ENCODE measurements at places on chromosomes 5 and 9. TPM values are rescaled to one million over a fixed set of nuclear protein-coding genes. Genes with fewer than 3 reads are reported as not detected.
A peak's percentile ranks its signal among the peaks of the same experiment; 100 is the strongest.

Gene LHFPL2
- 0.40 TPM for total RNA-seq

Gene SLC36A1
- total RNA-seq: 5.0 TPM

DNA sequence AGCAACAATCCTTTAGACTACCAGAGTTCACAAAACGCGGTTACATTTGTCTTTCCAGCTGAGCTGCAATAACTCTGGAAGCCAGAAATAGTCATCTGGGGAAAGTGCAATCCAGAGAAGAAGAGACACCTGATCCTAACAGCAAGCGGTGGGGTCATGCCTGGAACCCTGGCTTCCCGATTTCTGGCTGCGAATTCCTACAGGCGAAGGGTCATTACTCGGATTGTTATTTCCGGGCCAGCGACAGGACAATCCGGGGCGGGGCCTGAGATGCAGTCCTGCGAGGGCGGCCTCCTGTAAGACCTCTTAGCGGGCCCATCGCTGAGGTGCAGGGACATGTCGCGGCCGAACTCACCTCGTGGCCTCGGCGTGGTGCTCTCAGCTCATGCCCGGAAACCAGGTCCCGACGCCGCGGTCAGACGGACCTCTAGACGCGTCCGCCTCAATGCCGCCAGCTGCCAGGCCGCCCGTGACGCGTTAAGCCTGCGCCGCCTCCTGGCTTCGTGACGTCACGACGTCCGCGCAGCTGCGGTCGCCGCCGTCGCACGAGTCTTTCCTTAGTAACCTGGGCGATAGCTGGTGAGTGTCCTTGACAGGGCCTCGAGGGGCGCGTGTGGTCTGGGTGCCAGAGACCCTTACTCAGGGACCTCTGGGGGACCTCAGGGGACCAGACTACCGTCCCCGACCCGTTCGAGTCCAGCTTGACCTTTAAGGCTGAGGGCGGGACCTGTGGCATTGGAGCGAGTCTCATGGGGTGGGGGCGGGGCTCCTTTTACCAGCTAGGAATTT, at the start of the genes MRRF and RBM18:
Gene MRRF, plus strand, starts transcription at position 523 of the 789 bp plus-strand sequence. CDS start 6,010 bp downstream, outside the sequence.
Gene RBM18, minus strand, starts transcription at position 481 of the 789 bp plus-strand sequence. CDS start 3,348 bp downstream, outside the sequence.
- H3K4me3 ChIP-seq: peak within 1 kb of the TSS; percentile 98
- peak within 1 kb of the TSS; percentile 100 for H3K27ac ChIP-seq
- peak; percentile 92 for DNase-seq
- peaks cover 43% of the 10 kb centered on the region for H3K4me1 ChIP-seq
- peaks cover 20% of the 10 kb centered on the region for H3K36me3 ChIP-seq

- no peaks in the 10 kb centered on the region for H3K27me3 ChIP-seq
- DNase-seq: peak; percentile 29
- H3K27ac ChIP-seq: peak overlapping the region; percentile 90
- peaks cover 39% of the 10 kb centered on the region for H3K36me3 ChIP-seq
Observed at GRCh38 chr9:2655411-2655901, 33.9 kb downstream of the VLDLR start.

- no peak overlapping the region for H3K27ac ChIP-seq
- no peaks in the 10 kb centered on the region for H3K36me3 ChIP-seq
- no peak overlapping the region for H3K4me3 ChIP-seq
- DNase-seq: no peak
Observed at GRCh38 chr9:130946766-130947617, 7.9 kb upstream of the FIBCD1 start.

DNA sequence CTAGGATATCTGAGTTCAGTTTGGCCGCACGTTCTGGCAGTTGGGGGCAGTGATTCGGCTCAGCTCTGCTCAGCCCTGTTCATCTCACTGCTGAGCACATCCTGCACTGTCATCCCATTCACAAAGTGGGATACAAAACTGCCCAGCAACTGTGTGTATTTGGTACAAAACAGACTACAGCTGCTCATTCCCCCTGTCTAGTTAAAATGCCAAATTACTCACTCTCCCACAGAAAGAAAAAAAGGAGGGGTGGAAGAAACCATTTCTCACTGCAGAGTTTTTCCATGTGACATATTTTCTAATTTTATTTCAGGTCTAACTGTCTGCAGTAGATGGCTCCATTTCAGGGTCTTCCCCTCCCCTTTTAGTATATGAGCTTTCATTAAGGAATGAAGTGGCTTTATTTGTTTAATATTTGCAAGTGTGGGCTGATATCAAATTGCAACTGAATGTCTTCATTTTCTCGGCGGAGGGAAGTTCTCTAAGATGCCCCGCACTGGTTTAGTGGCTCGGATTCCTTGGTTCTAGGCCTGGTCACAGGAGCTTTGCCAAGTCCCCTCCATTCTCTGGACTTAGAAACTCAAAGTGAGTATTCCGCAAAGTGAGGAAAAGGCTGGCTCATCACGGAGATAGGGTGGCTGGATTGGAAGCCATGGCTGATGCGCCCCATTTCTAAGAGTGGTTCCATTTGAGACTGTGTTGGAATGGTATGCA, 14.7 kb downstream of the COL15A1 start:
- no peak for DNase-seq
- H3K27ac ChIP-seq: no peak overlapping the region
- H3K4me1 ChIP-seq: no peaks in the 10 kb centered on the region
- H3K36me3 ChIP-seq: no peaks in the 10 kb centered on the region

DNA sequence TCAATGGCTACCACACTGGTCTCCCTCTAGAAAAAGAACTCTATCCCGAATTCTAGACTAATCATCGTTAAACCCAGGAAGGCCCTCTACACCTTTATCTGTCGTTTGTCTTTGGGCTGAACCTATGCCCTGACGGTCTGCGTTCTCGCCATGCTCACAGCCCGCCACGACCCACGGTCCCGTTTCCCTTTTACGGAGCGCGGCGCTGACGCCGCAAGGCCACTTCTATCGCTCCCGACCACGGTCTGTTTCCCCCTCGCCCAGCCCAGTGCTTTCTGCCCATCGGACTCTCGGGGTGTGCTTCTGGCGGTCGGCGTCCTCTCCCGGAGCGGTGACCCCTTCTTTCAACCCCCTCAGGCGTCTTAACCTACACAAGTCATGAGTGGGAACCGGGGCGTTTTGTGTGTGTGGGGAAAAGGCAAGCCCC, 974 bp downstream of the C9orf40 start:
- H3K4me3 ChIP-seq: peak overlapping the region; percentile 96
- H3K27me3 ChIP-seq: no peaks in the 10 kb centered on the region
- peak overlapping the region; percentile 90 for H3K27ac ChIP-seq
- H3K4me1 ChIP-seq: peaks cover 28% of the 10 kb centered on the region
- peaks cover 26% of the 10 kb centered on the region for H3K36me3 ChIP-seq
